ENCODE measurements at places on chromosomes 12 and 14.

- no peak for DNase-seq
Measured at GRCh38 chr14:104979758-104980610, 1.8 kb upstream of the AHNAK2 start.

- DNase-seq = peak; percentile 82
Measured at GRCh38 chr12:91381309-91381804, 198.7 kb upstream of the DCN start.

- no peak for DNase-seq
Measured at GRCh38 chr12:128245121-128245520, 21.8 kb upstream of the TMEM132C start.

GRCh38 chr12:42584651-42585111 is 4.9 kb downstream of the PRICKLE1 start:
- no peak for DNase-seq

- peak; percentile 37 for DNase-seq
Measured at GRCh38 chr12:108425238-108425795, 86.2 kb upstream of the CMKLR1 start.

- DNase-seq = no peak
Measured at GRCh38 chr12:19227880-19228210, 98.3 kb downstream of the PLEKHA5 start.

GRCh38 chr12:127074161-127074560 is 1192.8 kb upstream of the TMEM132C start:
- no peak for DNase-seq

DNA sequence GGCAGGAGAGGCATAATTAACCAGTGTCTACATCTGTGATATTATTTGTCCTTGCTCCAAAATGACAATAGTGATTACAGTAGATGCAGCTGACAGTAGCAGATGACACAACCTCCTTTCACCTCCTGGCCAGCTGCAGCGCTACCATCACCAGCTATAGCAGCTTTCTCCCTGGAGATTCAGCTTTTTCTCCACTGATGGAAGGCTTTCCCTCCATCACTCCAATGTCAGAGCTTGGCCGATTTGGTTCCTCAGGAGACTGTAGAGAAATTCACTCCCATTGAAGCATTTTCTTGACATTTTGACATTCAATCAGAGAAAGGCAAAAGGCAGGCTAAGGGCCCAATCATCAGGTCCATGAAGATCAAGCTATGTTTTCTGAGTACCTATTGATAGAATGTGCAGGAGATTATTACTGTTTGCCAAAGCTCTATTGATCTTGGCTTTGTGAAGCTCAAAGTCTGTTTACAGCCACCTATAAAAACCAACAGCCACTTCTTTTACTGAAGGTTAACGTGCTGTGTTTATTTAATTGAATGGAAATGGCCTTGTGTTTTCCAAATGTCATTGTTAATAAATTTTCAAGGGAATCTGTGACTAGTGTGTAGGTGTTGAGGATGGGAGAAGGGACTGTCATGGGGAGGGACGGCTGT is 785.1 kb downstream of the DIO2 start:
- DNase-seq = no peak

GRCh38 chr14:102034301-102034700 is 52.5 kb downstream of the HSP90AA1 start:
- DNase-seq = no peak

DNA sequence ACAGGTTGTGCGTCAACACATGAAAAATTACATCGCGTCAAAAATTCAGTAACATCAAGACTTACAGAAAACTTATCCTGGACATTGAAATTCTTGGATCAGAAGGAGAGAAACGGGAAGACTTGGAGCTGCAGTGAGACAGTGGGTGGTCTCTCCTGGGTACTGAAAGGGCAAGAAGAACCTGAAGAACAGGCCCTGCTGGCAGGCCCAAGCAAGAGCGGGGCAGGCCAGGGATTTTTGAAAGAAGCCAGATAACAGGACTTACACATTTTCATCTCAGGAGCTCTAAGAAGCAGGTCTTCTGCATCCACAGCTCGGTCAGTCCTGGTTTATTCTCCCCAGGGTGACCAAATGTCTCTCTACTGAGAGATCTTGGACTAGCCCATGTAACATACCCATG is 466.5 kb upstream of the SOX5 start:
- no peak for DNase-seq
